Right hindlimb (tissue), 1 donor: ENCODE measurements at places on chromosomes 12 and 14.

DNA sequence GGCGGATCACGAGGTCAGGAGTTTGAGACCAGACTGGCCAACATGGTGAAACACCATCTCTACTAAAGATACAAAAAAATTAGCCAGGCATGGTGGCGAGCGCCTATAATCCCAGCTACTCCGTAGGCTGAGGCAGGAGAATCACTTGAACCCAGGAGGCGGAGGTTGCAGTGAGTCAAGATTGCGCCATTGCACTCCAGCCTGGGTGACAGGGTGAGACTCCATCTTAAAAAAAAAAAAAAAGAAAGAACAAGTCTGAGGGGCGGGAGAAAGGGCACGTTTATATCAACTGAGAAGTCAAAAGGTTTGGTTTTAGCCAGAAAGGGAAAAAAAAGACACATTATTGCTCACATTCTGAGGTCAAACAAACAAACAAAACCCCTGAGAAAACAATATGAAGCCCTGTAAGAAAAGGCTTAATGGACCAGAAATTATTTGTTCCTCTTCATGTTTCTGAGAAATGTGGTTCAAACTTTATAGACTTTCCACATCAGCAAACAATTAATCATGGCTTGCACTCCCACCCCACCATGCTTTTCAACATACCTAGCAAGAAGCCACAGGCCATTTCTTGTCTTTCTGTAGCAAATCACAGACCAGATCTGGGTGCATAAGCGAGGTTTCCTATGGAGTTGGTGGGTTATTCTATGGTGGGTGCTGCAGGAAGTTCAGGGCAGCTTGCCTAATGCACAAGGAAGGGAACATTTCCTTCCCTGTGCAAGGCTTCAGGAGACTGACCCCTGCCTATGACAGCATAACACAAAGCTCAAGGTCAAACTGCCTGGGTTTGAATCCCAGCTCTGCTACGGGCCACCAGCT is 80.1 kb downstream of the SSPN start:
- DNase-seq = no peak

GRCh38 chr12:54412786-54413185 is 6.3 kb downstream of the ITGA5 start:
- DNase-seq = no peak

DNA sequence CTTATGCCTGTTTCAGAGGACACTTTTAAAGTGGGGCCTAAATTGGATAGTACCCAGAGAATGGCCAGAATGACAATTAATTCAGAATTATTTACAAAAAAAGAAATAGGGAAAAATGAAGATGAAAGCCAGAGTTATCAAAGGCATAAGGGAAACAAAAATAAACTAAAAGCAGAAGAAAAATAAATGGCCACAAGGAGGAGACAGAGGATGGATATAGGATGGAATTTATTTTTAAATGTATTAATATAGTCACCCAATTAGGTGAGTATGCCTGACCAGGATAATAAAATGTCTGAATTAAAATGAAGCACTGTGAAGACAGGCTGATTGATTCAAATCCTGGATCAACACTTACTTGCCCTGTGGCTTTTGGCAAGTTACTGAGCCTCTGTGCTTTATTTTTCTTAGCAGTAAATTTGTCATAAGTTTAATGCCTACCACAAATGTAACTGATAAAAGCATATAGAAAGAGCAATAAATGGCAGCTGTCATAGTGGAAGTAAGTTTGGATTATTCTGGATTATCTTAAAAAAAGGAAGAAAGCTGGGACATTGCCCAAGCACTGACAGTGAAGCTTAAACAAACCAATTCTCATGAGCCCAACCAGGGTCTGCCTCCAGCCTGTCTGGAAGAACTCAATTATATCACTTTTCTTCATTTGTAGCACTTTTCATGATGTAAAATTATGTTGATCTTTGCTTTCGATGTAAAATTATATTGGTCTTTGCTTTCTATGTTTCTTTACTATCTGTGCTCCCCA is 3.5 kb downstream of the CLEC9A start:
- no peak for DNase-seq

- DNase-seq = peak; percentile 74
Observed at GRCh38 chr12:124321040-124321481, 26.2 kb downstream of the RFLNA start.

DNA sequence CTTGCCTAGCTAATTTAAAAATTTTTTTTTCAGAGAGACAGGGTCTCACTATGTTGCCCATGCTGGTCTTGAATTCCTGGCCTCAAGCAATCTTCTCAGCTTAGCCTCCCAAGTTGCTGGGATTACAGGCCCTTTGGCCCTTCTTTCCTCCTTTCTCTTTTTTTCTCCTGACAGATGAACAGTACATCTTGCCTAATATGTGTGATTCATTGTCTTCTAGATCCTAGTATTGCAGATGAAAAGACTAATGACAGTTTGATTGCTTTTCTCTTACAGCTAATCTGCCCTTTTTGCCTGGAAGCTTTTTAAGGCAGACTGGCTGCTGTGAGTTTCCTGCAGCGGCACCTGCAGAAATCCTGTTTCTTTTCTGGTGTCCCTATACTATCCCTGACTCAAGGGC is 12.0 kb downstream of the DEPDC4 start:
- no peak for DNase-seq
